ENCODE measurements at places on chromosomes 5 and 9. TPM values are rescaled to one million over a fixed set of nuclear protein-coding genes. Genes with fewer than 3 reads are reported as not detected.

- H3K4me3 ChIP-seq: no peak overlapping the region
- peaks cover 23% of the 10 kb centered on the region for H3K36me3 ChIP-seq
- no peak for DNase-seq
- H3K4me1 ChIP-seq: peaks cover 32% of the 10 kb centered on the region
- H3K27me3 ChIP-seq: no peaks in the 10 kb centered on the region
Measured at GRCh38 chr9:93122721-93123221, 11.3 kb downstream of the NINJ1 start.

DNA sequence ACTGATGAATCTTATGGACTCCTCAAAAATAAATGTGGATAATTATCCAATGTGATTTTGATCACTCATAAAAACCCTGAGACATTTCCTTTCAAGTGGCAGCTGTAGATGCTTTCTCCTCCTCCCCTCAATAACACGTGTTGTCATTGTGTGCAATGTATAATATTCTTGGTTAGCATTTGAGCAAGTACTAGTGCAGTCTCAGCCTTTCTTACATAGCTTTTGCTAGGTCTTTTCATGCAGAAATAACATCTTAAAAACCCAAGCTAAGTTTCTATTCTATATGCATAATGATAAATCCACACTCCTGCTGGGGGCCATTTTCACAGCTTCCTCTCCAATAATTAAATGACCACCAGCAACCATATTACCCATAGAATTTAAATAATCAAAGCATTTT is 1835.2 kb upstream of the NUDT12 start:
- DNase-seq: no peak
- no peaks in the 10 kb centered on the region for H3K4me1 ChIP-seq
- no peaks in the 10 kb centered on the region for H3K27me3 ChIP-seq

The F12 gene
- 5.6 TPM for total RNA-seq

DNA sequence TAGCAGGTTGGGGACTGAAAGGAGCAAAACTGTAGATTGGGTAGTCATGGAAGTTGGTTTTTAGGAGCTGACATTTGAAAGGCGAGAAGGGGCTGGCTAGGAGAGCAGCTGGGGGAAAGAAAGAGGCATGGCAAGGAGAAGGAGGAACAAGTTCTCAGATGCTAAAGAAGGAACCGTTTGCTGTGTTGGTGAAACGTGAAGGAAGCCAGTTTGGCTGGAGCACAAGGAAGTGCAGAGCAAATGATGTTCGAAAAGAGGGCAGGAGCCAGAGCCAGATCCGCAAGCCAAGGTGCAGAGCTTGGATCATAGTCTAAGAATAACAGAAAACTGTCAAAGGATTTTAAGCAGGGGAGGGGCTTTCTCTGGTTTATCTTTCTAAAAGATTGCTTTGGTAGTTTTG is 276.6 kb downstream of the ASTN2 start:
- DNase-seq: no peak
- no peak overlapping the region for H3K4me3 ChIP-seq
- H3K27me3 ChIP-seq: peaks cover 4% of the 10 kb centered on the region
- no peak overlapping the region for H3K27ac ChIP-seq
- H3K36me3 ChIP-seq: no peaks in the 10 kb centered on the region
- H3K4me1 ChIP-seq: no peaks in the 10 kb centered on the region

The TPM2 gene
- 4.6 TPM for total RNA-seq

GRCh38 chr5:38576961-38577684 is 20.7 kb upstream of the LIFR start:
- H3K4me3 ChIP-seq: no peak overlapping the region
- H3K4me1 ChIP-seq: no peaks in the 10 kb centered on the region
- H3K27me3 ChIP-seq: peaks cover 24% of the 10 kb centered on the region
- DNase-seq: no peak
